ENCODE measurements at places on chromosomes 1 and 21.

DNA sequence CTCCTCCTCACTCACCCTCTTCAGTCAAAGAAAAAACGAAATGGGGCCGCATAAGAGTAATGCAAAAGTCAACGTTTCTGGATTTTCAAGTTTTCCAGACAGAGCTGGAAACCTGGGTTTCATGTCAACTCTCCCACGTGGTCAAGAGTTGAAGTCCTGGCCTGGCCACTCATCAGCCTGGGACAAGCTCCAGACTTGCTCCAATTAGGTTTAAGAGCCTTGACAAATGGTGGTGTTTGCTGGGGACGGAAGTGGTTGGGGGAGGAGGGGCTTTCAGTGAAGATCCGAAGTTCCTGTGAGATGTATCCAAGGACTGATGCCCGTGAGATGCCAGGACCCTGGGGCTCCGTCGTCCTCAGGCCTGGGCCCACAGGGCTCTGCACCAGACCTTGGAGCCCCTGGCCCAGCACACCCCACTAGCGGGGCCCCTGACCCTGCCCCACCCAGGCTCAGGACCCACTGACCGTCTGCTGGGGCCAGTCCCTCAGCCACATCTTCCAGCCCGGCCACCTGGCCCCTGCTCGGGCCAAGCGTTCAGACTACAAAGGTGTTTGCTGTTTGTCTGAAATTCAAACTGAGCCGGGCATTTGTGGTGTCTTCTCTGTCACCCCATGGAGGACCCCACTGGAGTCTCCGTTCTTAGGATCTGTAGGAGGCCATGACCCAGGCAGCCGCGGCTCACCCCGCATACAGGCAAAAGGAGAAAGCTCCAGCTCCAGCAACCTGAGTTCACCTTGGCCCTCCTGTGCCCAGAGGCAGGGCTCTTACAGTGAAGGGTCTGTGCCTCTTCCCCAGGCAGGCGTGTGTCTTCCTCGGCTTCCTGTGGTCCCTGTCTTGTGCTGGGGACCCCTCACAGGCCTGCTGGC is 53.3 kb downstream of the SIK1 start:
- no peak for DNase-seq

- DNase-seq = no peak
Measured at GRCh38 chr1:43267291-43267805, 2.4 kb upstream of the TMEM125 start.

- no peak for DNase-seq
Measured at GRCh38 chr1:154014154-154014907, 23.8 kb downstream of the RPS27 start.

- DNase-seq = no peak
Measured at GRCh38 chr21:27647401-27647800, 680.5 kb upstream of the ADAMTS5 start.

GRCh38 chr1:43444151-43444828 is 9.4 kb downstream of the HYI start:
- no peak for DNase-seq

GRCh38 chr1:214637722-214638458 is 34.9 kb downstream of the CENPF start:
- DNase-seq = peak; percentile 54

- no peak for DNase-seq
Measured at GRCh38 chr1:79519084-79519760, 512.7 kb upstream of the ADGRL4 start.

GRCh38 chr1:27864264-27864895 is 8.0 kb upstream of the THEMIS2 start:
- DNase-seq = peak; percentile 43

DNA sequence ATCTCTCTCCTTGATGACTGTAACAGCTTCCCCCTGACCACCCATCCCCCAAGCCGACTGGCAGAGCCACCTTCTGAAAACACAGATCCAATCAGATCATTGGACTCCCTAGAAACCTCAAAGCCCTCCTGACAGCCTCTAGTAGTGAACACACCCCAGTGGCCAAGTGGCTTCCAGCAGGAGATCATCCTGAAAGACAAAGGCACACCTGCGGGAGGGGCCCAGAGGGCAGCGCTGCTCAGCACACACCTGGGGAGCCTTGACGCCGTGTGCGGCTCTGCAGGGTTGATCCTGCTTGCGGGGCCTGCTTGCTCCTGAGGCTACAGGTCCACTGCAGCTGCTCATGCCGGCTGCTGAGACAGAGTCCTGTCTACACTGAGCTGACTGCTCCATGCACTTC is 41.5 kb downstream of the SLC66A1 start:
- DNase-seq = no peak

- no peak for DNase-seq
Measured at GRCh38 chr1:68974447-68974846, 477.6 kb upstream of the DEPDC1 start.

- no peak for DNase-seq
Measured at GRCh38 chr1:11342621-11343032, 69.6 kb downstream of the UBIAD1 start.

DNA sequence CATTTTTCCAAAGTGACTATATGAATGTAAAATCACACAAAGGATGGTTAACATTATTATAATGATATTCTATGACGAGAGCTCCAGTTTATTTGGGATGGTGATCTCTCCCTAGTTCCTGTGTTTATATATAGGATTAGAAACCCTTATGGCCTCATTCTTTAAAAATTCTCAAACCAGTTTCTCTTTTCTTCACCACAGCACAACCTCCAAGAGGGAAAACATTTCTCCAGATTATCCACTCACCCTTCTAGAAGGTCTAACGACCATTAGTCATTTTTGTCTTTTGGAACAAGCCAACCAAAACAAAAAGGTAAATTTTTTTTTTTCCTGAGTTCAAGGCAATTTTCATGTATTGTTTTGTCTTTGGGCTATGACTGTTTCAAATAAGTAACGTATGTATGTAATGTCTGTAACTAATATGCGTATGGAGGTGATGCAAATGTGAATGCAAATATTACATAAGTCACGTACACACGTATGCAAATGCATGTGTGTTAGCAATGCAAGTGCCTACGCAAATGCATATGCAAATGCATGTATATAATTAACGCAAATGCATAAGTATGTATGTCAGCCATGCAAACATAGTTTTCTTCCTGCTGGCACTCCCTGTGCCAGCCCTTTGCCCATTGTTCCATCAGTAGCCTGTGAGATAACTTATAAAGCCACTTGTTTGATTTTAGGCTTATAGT is 72.5 kb upstream of the MORC3 start:
- DNase-seq = no peak

GRCh38 chr1:61757950-61758349 is 15.7 kb downstream of the PATJ start:
- DNase-seq = no peak

- no peak for DNase-seq
Measured at GRCh38 chr1:21865943-21866706, 54.1 kb downstream of the LDLRAD2 start.

DNA sequence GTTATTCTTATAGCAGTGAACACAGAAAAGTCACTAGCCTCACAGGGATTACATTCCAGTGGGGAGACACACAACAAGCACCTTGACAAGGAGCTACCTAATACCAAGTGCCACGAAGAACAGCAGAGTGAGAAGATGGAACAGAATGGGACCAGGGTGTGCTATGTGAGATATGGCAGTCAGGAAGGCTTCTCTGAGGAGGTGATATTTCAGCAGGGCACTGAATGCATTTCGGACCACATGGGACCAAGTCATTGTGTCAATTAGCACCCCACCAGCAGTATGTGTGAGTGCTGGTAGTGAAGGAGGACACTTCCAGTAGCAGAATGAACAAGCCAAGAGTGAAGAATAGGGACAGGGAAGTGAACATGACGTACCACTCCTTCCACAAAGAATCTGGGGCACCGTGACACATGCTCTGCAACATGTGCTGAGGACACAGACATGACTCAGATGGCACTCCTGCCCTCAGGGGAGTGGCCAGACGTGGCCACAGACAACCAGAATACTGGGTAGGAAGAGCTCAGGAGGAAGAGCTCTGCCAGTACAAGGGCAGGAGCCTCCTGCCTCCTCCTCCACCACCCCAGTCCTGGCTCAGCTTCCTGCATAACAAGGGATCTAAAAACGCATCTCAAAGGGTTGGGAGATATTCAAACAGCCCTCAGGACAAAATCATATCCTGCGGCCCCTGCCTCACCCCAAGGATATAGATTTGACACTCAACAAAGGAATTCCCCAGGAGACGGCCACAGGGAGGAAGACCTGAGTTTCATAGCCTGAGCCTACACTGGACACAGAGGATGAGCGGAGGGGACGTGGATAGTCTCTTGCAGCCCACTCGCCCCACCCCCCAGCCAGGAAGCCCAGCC is 102.5 kb downstream of the TRABD2B start:
- DNase-seq = no peak

DNA sequence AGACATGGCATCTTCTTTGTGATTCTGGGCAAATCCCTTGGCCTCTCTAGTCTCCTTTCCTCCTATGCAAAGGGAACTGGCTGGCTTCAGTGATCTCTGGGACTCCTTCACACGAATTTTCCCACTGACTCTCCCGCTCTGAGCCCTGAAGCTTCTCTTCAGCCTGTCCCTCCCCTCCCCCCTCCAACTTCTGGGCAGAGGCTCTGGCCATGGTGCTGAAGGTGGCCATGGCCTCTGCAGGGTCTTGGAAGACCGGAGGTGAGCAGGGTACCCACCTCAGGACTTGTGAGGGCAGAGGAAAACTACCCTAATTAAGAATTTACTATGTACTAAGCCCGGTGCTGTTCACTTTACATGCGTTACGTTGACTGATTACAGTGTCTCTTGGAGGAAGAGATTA is 29.4 kb upstream of the POU3F1 start:
- DNase-seq = no peak

GRCh38 chr1:192260076-192260475 is 56.7 kb upstream of the RGS21 start:
- DNase-seq = no peak

DNA sequence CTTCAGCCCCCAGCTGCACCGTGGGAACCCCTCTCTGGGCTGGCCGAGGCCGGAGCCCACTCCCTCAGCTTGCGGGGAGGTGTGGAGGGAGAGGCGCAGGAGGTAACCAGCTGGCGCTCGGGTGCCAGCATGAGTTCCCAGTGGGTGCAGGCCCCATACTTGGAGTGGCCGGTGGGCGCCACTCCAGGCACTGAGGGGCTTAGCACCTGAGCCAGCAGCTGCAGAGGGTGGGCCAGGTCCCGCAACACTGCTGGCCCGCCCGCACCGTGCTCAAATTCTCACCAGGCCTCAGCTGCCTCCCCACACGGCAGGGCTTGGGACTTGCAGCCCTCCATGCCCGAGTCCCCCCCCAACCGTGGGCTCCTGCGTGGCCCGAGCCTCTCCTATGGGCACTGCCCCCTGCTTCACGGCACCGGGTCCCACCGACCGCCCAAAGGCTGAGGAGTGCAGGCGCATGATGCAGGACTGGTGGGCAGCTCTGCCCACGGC is 47.2 kb downstream of the LRRC53 start:
- no peak for DNase-seq

DNA sequence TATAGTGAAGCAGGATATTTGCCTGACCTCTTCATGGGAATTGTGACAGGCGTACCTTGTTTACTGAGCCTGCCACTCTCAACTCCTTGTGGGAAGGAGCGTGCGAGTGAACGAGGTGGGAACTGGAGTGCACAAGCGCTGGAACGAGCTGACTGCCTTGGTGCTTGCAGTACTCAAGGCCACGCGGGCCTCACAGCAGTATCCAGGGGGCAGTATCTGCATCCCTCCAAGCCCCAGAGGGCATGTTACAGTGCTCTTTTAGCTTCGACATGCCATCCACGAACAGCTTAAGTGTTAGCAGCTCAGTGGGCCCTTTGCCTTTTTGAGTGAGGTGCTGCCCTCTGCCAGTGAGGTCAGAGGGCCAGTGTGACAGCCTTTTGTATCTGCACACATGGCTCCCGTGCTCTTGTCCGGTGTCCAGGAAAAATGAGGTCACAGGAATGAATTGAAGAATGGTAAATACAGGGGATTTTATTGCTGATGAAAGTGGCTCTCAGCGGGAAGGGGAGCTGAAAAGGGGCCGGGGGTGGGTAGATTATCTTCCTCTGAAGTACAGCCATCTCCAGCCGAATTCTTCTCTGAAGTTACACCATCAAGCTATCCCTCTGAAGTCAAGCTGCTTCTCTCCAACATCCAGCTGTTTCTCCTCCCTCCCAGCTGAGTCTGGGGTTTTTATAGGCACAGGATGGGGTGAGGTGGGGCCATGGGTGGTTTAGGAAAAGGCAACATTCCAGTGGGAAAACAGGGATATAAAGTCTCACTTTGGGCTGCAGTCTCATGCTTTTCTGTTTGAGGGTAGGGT is 69.3 kb downstream of the EPB41 start:
- peak; percentile 36 for DNase-seq

DNA sequence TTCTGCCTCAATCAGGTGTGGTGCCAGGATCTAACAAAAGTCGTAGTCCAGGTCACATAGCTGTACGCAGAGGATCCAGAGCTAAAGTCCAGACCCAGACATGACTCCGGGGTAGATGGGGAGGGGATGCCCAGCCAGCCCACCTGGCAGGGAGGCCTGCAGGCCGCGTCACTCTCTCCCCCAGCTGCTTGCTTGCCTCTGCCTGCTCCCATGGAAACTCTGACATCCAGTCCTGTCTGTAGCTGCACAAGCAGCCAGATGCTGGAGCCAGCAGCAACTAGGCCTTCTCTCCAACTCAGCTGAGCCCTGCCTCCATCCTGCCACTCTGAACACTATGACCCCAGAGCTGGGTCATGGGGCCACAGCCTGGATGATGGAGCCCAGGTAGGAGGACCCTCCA is 8.1 kb downstream of the COL8A2 start:
- DNase-seq = no peak

- DNase-seq = no peak
Measured at GRCh38 chr1:41184446-41184845, 57.7 kb downstream of the SCMH1 start.

DNA sequence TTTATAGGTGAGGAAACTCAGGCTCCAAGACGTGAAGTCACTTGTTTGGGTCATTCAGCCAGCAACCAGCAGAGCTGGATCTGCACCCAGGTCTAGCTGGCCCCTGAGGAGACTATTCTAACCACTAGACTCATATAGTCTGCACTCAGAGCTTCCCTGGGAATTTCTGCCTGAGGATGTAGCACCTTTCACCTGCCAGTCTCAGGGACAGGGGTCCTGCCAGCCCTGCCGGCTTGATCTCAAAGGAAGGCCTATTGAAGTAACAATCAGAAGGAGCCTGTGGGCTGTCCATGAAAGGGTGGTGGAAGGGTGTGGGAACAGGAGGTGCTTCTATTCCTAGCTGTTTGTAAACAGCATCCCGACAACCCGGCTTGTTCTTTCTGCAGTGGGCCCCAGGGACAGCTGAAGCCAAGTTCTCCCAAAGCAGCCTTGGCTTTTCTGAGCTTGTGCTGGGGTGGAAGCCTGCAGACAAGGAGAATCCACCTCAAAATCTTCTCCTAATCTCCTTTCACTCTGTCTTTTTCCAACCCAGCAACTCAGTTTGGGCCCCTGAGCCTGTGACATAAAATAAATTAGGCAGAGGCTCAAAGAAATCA is 7.8 kb downstream of the LMOD1 start:
- DNase-seq = no peak

All from CD4-positive, alpha-beta T cell treated with Interleukin-17A for 4 hours (primary cell).